ENCODE measurements at places on chromosomes 7 and 10.

DNA sequence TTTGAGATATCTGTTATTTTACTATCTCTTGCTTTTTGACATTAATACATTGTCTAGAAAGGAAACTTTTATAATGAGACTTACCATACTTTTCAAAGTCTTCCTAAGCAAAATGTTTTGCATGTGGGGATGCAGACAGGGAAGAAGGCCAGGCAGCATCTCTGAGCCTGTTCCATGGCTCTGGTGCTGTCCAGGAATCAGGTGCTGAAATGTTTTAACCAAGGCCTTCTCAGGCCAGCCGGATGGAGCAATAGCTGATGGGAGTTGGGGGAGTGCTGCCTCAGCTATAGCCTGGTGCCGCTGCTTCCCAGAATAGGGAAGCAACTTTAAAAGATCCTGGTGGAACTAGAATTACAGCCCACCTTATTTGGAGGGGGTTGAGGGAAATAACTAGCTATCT lies 38.5 kb downstream of the CRTAC1 start:
- no peak for DNase-seq

GRCh38 chr10:32940321-32941301 lies 17.4 kb downstream of the ITGB1 start:
- DNase-seq, result no peak

DNA sequence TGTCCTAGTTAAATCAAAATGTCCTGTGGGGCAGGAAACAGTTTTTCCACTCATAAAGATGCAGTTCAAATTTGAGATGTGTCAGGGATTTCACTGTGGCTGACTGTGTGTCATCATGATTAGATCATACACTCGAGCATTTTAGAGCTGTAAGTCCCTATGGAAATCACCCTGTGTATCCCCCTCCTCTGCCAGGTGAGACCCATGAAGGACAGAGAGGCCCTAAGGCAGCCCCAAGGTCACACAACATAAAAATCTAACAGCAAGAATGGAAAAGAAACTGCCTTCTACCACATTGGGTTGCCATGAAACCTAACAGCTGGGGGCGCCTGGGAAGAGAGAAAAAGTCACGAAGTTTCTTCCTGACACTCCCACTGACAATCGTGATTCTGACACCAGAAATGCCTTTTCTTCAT lies 135.8 kb downstream of the KCNMA1 start:
- no peak for DNase-seq

- no peak for DNase-seq
These were observed 606.4 kb downstream of the CNTNAP2 start for GRCh38 chr7:146722986-146723385.

- DNase-seq, result no peak
These were observed 3.0 kb upstream of the HABP2 start for GRCh38 chr10:113549856-113550255.

- no peak for DNase-seq
These were observed 114.9 kb upstream of the FAM3C start for GRCh38 chr7:121510858-121511482.
